ENCODE measurements at places on chromosomes 1 and 21.

- DNase-seq: no peak
Measured at GRCh38 chr1:152654110-152654509, 9.1 kb upstream of the LCE2D start.

DNA sequence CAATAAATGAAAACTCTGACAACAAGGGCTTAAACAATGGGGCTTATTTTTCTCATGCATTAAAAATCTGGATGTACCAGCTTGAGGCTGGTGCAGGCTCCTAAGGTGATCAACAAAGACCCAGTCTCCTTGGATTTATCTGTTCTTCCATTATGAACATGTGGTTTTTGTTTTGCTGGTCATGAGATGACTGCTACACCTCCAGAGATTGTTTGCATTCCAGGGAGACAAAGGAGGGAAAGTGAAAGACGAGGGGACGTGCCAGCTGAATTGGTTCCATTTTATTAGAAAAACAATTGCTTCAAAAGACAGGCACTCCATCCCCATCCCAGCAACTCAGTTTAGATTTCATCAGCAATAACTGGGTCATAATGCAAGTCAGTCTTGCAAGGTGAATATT is 90.9 kb upstream of the KCNK1 start:
- DNase-seq: no peak

DNA sequence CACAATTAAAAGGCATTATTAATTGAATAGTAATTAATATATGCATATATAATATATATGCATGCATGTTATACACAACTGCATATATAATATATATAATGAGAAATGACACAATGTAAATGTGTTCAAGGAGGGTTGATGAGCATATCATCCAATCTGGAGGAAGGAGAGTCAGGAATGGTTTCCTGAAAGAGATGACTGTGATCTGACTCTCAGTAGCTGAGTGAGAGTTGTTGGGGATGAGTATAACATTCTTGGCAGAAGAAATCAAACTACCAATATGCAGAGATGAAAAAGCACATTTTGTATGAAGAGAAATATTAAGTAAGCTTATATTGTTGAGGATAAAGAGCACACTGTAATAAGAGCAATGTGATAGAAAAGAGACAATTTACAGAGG is 37.3 kb downstream of the F13B start:
- DNase-seq: no peak

- no peak for DNase-seq
Measured at GRCh38 chr1:7469255-7469938, 301.7 kb upstream of the VAMP3 start.

- no peak for DNase-seq
Measured at GRCh38 chr1:159841749-159842148, 15.1 kb downstream of the SLAMF8 start.

- DNase-seq: no peak
Measured at GRCh38 chr1:4044967-4045366, 144.9 kb upstream of the C1orf174 start.

- DNase-seq: no peak
Measured at GRCh38 chr1:172727956-172728603, 69.2 kb downstream of the FASLG start.

- no peak for DNase-seq
Measured at GRCh38 chr1:222074317-222074716, 332.4 kb upstream of the DUSP10 start.

- no peak for DNase-seq
Measured at GRCh38 chr1:3779912-3780416, 7.4 kb downstream of the SMIM1 start.

DNA sequence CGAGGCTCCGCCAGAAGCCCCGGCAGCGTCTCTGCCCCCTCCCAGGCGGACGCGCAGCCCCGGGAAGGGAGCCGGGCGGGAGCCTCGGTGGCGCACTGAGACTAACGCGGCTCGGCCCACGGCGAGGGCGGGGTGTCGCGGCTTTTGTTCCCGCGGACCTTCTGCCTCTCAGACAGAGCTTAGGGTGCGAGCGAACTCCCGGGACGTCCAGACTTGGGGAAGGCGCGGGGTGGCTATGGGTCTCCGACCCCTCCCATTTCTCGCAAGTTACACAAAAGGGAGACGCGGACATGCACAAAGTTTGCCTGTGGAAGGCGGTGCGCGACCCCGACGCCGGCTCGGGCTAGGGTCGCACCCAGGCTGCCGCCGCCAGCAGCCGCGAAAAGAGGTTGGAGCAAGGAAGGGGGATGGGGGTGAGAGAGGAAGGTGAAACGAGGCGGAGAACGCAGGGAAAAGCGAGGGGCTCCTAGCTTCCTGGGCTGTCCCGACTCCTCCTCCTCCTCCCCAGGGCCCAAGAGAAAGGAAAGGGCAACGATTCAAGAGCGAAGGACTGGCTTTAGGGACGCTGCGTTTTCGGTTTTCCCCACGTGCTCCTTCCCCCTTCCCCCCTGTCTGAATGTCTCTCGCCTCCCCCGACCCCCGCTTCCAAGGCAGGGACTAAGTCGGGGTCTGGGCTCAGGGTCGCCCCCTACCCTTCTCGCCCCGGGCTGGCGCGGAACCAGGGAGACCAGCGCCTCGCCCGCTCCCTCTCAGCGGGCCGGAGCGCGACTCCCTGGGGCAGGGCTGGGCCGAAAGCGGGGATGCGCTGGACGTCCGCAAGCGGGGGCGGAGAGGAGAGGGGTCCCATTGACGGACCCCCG is 729 bp downstream of the APP start:
- peak; percentile 59 for DNase-seq

Measured in heart right ventricle (tissue), 16 donors.